ENCODE measurements at places on chromosomes 2 and 18.

- DNase-seq: no peak
These were observed 9.1 kb downstream of the ALPI start for GRCh38 chr2:232465061-232465460.

DNA sequence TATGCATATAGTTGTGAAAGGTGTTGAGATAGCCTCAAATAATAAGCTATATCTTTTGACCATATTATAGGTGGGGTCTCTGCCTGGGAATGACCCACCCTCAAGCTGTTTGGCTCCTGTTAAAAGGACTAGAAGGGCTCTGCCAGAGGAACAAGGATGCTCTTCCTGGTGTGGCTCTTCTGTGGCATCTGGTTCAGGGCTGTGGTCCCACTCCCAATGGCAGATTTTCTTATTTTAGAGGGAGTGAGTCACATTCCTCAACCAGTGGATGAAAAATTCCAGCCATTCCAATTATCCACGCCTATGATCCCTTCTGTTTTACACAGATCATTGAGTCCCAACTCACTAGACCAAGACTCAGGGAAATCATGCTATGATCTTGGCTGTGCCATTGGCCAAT lies 119.9 kb downstream of the PARD3B start:
- DNase-seq: peak; percentile 59

- DNase-seq: no peak
These were observed 5.9 kb upstream of the USP40 start for GRCh38 chr2:233572468-233572867.

DNA sequence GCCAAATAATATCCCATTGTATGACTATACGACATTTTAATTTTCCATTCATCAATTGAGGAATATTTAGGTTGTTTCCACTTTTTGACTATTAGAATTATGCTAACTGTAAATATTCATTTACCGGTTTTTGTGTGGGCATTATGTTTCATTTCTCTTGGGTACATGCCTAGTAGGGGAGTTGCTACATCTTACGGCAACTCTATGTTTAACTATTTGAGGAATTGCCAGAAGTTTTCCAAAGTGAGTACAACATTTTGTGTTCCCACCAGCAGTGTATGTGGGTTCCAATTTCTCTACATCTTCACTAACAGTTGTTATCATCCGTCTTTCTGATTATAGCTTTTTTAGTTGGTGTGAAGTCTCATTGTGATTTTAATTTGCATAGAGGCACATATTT lies 1.6 kb upstream of the KDSR start:
- DNase-seq: no peak

- DNase-seq: no peak
These were observed 6.5 kb downstream of the SUCLG1 start for GRCh38 chr2:84452624-84453023.

DNA sequence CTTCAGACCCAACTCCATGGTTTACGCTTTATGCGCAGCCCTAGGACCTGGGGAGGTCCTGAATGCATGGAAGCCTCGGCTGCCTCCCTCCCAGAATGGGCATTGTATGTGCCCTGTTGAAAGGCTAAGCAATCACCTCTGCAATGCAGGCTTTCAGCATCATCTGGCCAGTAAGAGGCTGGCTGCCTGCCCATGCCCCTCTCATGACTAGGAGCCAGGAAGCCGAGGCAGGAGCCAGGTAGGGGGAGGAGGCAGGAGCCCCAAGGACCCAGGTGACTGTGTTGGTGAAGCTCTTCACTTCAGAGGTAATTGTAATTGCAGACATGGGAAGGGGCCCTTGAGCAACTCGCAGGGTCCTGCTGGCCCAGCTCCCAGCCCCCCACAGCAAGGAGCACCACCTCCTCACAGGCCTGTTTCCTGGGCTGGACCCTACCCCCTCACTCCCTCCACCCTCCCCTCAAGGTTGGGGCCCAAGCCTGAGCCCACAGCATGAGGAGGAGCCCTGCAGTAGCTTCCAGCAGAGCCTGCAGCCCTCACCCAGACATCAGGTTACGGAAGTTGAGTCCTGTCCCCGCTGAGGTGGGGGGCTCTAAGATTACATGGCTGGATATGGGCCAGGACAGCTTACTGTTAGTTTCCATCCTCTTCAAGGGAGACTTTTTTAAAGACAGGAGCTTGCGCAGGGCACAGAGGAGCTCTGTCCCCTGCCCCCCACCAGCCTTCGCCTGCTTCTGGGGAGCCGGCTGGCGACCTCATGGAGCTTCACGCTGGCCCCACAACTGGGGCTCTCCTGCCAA lies 21.9 kb downstream of the CRACDL start:
- no peak for DNase-seq
